ENCODE measurements at places on chromosomes 5 and 9. TPM values are rescaled to one million over a fixed set of nuclear protein-coding genes. Genes with fewer than 3 reads are reported as not detected.

GRCh38 chr5:77928776-77929300 lies 152.7 kb upstream of the TBCA start:
- DNase-seq: no peak

GRCh38 chr5:167947306-167947705 lies 344.1 kb upstream of the WWC1 start:
- no peak for DNase-seq

GRCh38 chr5:6201631-6202030 lies 176.7 kb downstream of the MED10 start:
- no peak for DNase-seq

GRCh38 chr9:131051592-131052517 lies 42.9 kb downstream of the LAMC3 start:
- DNase-seq: no peak

- no peak for DNase-seq
These were observed 282.1 kb upstream of the ATP10B start for GRCh38 chr5:161134083-161134482.

GRCh38 chr9:115369322-115369957 lies 251.5 kb upstream of the TNC start:
- DNase-seq: no peak

GRCh38 chr9:105421864-105422263 lies 26.0 kb upstream of the FSD1L start:
- DNase-seq: no peak

DNA sequence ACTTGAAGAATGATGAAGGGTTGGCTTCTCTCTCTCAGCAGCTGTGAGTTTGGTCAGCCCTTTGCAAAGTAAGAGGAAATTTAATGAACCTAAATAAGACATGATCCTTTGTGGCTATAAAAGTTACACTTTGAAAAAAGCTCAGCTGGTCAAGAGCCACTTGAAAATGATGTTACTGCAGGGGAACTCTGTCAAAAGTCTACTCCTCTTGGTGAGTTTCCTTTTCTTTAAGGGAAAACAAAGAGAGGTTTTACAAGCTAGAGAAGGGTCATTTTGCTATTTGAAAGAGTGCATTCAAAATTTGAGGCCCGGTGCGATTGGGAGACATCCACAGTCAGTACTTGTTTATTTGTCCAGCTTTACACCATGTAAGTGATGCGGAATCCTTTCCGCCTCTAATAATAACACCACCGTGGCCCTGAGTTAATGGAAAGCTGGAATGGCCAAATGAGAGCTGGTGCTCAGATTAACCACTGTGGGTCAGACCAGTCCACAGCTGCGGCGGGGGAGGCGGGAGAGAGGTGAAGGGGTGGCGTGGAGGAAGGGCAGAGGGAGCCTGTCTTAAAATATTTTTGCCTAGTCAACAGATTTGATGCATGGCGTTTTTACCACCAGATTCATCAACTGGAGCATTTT lies 404.0 kb downstream of the TLE4 start:
- no peak for DNase-seq

DNA sequence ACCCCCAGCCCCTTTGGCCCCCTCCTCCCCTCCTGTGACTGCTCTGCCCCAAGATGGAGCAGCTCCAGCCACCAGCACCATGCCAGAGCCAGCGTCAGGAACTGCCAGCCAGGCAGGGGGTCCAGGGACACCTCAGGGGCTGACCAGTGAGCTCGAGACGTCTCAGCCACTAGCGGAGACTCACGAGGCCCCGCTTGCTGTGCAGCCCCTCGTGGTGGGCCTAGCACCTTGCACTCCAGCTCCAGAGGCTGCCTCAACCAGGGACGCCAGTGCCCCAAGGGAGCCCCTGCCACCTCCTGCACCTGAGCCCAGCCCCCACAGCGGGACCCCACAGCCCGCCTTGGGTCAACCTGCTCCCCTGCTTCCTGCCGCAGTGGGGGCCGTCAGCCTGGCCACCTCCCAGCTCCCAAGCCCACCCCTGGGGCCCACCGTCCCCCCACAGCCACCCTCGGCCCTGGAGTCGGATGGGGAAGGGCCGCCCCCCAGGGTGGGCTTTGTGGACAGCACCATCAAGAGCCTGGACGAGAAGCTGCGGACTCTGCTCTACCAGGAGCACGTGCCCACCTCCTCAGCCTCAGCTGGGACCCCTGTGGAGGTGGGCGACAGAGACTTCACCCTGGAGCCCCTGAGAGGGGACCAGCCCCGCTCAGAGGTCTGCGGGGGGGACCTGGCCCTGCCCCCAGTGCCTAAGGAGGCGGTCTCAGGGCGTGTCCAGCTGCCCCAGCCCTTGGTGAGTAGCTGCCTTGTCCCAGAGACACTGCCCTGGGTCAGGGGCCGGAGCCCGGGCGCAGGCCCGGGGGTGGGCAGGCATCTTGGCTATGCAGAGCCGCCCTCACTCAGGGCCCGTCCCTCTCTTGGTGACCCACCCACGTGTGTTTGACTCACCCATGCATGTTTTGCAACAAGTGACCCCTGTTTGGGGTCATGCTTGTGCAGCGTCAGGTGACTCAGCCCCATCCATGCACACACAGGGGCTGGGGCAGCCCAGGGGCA lies 105.2 kb downstream of the WNK2 start:
- DNase-seq: no peak

The CTNND2 gene
- total RNA-seq: 1.1 TPM

The PLPP7 gene
- total RNA-seq: 1.1 TPM

The WNT8A gene
- not detected for total RNA-seq
